ENCODE measurements at places on chromosomes 6 and 20. TPM values are rescaled to one million over a fixed set of nuclear protein-coding genes. Genes with fewer than 3 reads are reported as not detected.

The SLC22A16 gene
- total RNA-seq = not detected

The C6orf15 gene
- total RNA-seq = not detected

The PMEPA1 gene
- 3.8 TPM for total RNA-seq

The RTF2 gene
- 85.1 TPM for total RNA-seq

The SYTL3 gene
- total RNA-seq = 102 TPM

The NNAT gene
- 0.33 TPM for total RNA-seq

The SAMD5 gene
- total RNA-seq = 0.02 TPM

The PTK6 gene
- 0.31 TPM for total RNA-seq

DNA sequence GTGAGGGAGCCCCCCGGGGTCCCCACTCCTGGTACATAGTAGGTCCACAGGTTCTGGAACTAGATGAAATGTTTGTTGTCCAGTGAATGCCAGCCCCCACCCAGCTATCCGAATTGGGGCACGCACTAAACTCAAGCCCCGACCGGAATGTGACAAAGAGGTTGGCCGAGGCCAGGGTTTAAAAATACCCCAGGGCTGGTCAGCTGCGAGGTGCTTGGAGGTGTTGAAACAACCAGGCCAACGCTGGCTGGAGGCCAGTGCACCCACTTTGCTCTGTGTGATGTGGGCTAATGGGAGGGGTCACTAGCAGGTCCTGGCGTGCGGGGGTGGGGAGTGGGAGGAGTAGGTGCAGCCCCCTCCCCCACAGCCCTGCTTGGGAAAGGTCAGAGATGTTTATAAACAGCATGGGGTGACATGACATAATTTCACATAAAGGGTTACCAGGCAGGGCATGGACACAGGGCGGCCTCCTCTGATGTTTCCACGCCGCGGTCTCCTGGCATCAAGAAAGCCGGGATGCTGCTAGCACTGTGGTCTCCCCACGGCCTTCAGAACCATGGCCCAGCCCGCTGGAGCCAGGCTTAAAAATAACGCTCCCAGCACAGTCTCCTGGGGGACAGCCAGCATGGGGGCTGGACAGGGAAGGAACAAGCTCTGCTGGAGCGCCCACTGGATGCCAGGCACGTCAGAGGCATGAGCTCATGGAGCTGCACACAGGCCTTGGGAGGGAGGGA lies 111.2 kb upstream of the PTPN1 start:
- DNase-seq = no peak

- DNase-seq = no peak
Observed at GRCh38 chr6:46610862-46611553, 41.6 kb downstream of the CYP39A1 start.

DNA sequence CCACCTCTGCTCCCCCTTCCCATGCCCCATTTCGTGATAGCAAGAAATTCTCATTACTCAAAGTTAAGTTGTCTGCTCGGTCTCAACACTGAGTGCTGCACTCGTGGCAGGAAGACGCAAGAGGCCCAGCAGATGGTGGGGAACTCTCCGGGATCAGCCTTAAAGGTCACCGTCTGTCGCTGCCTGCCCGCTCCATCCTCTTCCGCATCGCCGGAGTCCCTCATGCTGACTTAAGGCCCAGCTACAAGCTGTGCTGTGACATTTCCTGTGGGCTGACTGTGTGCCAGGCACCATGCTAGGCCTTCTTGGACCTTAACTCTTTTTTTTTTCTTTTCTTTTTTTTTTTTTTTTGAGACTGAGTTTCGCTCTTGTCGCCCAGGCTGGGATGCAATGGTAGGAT lies 17.8 kb downstream of the GRM4 start:
- DNase-seq = no peak

DNA sequence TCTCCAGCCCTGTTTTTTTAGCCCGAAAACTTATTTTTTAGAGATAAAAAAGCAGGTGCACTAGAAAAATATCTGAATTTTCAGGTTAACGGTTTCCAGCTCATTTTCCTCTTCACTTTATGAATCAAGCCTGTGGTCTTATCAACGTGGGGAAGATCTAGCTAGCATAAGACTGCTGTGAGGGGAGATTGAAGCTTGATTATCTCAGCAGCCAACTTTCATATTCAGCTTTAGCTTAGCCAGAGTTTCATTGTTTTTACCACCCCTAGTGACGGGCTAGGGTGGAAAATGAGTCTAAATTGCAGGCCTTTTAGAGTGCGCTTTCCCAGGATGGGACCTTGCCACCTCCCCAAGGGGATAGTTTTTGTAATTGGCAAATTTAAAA lies 11.9 kb upstream of the RBM38 start:
- no peak for DNase-seq

DNA sequence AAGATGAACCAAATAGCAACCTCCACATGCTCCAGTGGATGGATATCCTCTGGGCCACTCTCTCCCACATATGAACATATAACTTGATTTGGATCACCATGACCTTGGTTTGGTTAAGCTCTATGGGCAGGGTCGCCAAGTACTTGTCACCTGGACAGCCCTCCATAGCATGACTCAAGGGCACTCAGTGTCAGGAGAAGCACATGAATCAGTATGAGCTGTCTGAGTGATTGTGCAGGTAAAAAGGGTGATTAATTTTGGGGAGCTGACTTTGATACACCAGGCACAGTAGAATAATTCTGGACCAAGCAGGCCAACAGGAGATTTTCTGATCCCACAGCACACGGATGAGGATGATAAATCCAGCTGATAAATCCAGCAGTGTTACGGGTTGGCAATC lies 74.4 kb downstream of the OPRM1 start:
- DNase-seq = no peak

- DNase-seq = no peak
Observed at GRCh38 chr6:40417031-40417430, 170.1 kb downstream of the LRFN2 start.

DNA sequence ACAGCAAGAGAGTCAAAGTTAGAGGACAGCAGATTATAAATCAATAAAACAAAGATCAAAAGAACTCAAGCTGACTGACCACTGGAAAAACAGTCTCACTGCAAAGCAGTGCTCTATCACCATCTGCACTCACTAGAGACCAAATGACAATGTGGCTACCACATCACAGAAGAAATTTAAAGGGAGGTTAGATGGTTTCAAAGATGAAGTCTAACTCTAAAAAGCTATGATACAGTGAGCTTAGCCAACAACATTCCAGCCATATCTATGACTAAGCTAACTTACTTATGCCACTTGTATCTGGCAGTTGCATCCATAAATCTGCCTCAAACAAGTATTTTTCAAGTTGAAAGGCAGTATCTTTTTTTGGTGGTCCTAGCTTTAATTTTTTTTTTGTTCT lies 68.6 kb downstream of the ARHGAP18 start:
- no peak for DNase-seq

GRCh38 chr20:38321959-38322598 lies 18.1 kb downstream of the BPI start:
- DNase-seq = no peak

DNA sequence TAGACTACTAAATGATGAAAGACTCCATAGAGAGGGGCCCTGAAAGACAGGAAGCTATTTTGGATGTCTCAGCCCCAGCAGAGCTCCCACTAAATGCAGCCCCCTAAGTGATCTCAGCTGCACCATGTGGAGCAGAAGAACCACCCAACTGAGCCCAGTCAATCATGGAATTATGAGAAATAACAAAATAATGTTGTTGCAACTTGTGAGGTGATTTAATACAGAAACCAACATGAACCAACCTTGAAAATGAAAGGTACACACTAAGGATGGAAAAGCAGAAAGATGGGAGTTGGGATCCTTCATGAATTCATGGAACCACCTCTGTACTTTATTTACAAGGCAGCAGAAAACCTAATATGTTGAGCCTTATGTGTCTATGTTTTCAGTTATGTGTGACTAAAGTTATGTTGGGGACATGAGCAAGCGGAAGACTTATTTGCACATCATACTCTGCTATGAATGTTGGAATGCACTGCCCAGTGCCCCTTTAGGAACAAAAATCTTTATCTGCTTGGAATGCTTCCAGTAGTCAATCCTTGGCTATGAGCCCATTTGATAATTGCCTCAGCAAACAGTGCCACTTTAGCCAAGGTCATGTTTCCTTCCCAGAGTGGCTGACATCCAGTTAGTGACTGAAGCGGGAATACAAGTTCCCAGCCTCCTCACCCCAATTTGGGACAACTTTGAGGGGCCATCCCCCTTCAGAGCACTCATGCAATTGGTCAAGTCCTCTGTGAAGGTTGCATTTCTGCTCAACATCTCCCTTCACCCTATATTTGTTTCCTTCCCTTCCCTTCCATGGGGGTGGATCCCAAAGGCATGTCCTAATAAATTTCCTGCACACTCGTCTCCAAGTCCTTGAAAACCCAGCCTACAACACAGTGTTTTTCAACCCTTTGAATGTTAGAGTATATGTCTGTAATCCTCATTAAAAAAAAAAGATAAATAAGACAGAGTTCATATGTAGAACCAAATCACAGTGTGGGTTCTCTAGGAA lies 18.4 kb downstream of the TP53RK start:
- DNase-seq = no peak

DNA sequence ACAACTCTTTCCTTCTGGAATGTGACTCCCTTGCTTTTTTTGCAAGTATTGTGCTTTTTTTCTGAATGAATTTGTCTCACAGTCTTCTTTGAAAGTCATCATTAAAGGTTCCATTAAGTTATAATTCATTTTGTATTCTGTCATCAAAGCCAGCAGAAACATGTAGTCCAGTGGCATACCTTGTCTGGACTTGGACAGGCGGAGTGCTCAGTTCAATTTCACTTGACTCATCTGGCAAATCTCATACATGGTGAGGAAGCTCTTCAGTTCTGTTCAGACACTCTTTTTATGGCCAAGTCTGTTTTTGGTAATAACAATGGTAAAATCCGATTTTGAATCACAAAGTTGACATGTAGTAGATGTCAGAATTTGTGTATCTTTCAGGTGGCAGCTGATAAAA lies 260.8 kb upstream of the OPRM1 start:
- DNase-seq = no peak

DNA sequence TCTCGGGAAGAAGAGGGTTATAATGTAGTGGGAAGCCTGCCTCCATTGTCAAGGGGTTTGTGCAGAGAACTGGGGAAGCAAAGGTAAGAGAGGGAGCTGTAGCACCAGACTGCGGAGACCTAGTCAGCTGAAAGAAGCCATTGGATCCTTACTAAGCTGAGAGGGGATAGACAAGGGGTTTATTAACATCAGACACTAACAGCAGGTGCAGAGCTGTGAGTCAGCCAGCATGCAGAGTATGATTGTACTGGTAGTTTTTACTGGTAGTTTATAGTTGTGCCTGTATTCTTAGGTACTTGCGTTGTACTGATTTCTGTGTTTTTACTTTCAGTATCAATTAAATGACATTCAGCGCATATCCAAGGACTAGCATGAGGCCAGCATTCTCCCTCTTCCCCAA lies 17.8 kb upstream of the COL19A1 start:
- no peak for DNase-seq

DNA sequence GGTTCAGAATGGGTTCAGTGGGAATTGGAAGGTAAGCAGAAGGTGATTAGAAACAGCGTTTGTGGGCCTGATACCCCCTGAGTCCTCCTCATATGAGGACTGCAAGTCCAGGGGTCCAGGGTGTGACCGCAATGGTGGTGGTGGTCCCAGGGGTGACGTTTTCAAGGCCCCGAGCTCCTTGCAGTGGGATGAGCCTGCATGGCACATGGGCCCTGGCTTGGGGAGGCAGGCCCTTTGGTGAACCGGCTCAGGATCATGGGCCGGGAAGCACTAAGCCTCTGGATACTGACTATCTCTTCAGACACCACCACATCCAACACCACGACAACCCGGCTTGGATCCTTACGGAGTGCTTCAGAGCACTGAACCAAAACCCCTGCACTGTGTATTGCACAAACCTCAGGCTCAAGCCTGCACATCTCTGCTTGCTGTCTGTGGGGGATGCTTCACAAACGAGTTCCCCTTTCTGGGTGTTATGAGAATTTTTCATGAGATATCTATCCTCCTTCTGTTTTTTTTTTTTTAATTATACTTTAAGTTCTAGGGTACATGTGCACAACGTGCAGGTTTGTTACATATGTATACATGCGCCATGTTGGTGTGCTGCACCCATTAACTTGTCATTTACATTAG lies 67.9 kb downstream of the STK35 start:
- DNase-seq = no peak

- DNase-seq = no peak
Observed at GRCh38 chr20:57450419-57450818, 59.2 kb downstream of the RBM38 start.

DNA sequence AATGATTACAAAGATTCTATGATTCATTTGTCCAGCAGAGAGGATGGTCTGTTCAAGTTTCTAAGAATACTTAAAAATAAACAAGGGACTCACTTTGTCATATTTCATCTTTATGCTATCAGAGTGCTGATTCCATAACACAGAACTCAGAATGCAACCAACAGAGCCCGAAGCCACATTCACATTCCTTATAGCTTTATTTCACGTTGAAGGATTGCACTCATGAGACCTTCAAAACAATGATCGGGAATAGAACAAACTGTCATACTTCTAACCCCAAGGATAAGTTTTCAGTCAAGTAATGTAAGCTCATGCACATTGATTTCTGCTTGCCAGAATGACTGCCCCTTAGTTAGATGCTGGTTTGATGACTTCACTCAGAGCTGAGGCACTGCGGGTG lies 25.2 kb downstream of the FNDC1 start:
- no peak for DNase-seq

- DNase-seq = no peak
Observed at GRCh38 chr20:18057101-18057993, at the start of gene OVOL2. Gene OVOL2 (minus strand): TSS chr20:18057916. CDS start chr20:18057634, 282 bp downstream.

DNA sequence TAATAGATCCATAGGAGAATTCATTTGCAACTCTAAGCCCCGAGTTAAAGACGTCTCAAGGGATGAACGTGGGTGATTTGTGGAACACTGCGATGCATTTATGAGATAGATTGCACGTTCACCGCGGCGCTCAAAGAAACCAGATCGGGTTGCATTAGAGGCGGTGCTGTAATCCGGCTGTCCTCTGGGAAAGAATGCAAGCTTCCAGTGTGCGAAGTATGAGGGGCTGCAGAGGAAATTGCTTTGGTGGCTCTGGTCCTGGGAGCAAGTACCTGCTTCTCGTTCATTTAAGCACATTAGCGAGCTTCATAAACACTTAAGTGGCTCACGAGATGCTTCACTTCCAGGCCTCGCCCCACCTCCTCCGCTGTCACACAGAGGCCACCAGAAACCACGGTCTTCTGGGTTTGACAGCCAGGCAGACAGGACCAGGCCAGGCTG lies 182.3 kb downstream of the CDH4 start:
- DNase-seq = no peak

GRCh38 chr6:158242071-158242606 lies 70.1 kb upstream of the TULP4 start:
- no peak for DNase-seq

All from CD8-positive, alpha-beta memory T cell (primary cell).